Omental fat pad (tissue), 4 donors: ENCODE measurements at places on chromosomes 7 and 10. TPM values are rescaled to one million over a fixed set of nuclear protein-coding genes. Genes with fewer than 3 reads are reported as not detected.

SYCE1 gene
- 10.2 TPM for total RNA-seq

WNT16 gene
- total RNA-seq, result not detected

GNB2 gene
- 207 TPM for total RNA-seq

LRRC61 gene
- total RNA-seq, result 7.2 TPM

TBC1D12 gene
- total RNA-seq, result 15.5 TPM
